ENCODE measurements at places on chromosomes 1 and 21.

DNA sequence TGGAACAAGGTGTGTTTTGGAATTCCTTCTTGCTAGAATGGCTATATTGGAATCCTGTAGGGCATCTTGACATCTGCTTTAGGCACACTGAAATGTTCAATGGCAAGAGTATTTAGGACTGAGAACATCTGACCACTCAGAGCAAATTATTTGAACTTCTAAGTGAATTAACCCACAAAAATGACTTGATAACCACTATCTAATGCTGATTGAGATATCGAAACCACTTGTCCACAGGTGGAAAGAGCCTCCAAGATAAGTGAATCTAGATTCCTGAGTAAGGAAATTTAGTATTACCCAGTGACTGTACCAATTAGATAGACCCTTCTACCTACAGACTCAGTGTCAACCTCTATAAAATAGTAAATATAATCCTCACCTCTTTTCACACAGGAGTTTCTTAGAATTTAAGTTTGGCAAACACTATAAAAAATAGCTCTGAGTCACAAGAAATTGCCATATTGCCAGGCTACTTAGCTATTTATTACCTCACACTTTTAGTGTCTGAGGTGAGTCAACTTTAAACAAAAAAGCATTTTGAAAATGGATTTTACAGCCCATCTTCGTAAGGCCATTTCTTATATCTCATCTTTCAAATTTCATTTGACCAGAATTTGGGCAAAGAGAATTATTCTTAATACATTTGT lies 421.8 kb downstream of the PTBP2 start:
- DNase-seq: peak; percentile 51

GRCh38 chr1:36224537-36225282 lies 467 bp downstream of the THRAP3 start:
- DNase-seq: peak; percentile 89

- DNase-seq: no peak
These were observed 8.4 kb downstream of the DMRTA2 start for GRCh38 chr1:50414853-50415234.

- DNase-seq: peak; percentile 48
These were observed 568 bp downstream of the TRIM45 start for GRCh38 chr1:117120774-117121588.

DNA sequence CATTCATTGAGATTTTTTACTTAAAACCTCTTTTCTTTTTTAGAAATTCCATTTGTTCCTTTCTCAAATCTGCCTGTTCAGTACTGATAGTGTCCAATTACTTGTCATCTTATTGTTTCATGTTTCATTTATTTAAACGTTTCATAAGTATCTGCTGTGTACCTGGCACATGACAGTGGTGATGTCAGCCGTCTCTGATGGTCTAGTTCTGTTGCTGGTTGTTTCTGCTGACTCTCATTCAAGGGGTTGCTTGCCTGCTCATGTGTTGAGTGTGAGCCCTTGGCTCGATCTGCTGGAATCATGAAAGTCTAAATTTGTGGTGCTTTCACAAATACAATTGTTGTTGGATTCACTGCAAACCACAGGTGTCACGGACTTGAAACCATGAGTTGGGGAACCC lies 25.5 kb upstream of the C2CD2 start:
- no peak for DNase-seq

GRCh38 chr1:8746554-8746953 lies 70.9 kb downstream of the RERE start:
- peak; percentile 8 for DNase-seq

DNA sequence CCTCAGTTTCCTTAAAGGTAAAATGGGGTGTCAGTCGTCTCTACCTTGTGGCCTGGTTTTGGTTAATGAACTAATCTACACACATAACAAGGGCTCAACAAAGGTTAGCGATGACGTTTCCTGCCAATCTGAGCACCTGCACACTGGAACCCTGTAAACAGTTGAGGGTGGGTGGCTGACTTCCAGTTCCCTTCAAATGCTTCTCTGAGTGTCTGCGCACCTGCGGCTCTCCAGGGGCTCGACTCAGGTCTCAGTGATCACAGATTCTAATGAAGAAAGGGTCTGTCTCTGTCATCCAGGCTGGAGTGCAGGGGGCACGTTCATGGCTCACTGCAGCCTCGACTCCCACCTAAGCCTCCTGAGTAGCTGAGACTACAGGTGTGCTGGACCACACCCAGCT lies 3.3 kb upstream of the AGPAT3 start:
- no peak for DNase-seq

DNA sequence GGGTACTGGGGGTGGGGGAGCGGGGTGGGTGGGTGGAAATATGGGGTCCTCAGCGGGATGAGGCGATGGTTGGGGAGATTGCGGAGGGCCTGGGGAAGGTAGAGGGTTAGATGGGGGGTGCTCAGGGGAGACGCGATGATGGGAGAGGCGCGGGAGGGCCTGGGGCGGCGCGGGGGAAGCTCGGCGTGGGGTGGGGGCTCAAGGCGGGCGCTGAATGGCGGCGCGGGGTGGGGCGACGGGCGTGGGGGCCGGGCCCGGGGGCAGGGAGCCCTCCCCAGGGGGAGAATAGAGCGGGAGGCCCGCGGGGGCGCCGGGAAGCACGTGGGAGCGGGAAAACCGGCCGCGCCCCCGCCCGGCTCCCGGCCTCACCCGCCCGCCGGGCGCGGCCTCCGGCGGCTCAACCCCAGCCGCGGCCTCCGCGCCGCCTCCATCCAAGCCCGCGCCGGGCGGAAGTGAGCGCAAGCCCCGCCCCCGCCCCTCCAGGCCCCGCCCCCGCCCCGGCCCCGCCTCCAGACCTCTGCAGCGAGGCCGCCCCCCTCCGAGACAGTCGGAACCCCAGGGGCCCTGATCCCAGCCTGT lies at the start of gene FAAP20:
FAAP20 (minus strand) TSS at position 454 of the 579 bp plus-strand sequence; CDS start at position 431, 23 bp downstream.
- peak; percentile 54 for DNase-seq

GRCh38 chr1:208980605-208981004 lies 602.9 kb upstream of the CAMK1G start:
- DNase-seq: no peak

DNA sequence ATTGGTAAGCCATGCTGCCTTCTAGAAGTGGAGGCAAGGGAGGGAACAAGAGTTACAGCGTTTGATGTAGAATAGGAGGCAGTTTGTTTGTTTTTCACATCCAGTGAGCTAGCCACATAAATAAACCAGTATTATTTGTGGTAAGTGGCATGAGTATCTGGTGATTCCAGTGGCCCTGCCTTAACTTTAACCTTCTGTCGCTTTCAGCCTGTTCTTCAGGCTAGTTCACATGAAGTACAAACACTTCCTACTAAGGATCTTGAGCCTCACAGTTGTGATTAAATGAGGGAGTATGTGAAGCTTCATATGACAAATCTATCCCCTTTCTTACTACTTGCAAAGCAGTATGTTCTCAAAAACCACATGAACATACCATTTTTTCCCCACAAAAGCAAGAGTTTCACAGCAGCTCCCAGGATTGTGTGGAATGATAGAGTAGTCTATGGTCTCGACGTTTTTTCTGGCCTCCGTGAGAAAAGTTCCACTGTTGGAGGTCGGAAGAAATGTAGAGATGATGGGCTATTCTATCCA lies 59.5 kb downstream of the PHACTR4 start:
- no peak for DNase-seq

DNA sequence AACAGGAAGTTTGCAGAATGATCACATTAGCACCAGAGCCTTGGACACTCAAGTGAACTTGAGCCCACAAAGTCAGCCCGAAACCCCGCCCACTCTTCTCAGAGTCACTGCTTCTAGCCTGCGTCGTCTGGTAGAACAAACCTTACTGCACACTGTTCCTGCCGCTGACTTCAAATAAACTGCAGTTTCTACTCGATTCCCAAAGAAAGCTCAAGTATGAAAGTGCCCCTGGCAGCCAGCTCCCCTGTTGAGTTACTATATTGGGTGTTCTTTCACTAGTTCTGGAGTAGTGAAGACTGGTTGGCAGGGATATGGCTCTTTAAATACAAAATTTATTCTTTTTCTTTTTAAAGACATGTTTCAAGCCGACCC lies 164.7 kb downstream of the GALNT2 start:
- no peak for DNase-seq

DNA sequence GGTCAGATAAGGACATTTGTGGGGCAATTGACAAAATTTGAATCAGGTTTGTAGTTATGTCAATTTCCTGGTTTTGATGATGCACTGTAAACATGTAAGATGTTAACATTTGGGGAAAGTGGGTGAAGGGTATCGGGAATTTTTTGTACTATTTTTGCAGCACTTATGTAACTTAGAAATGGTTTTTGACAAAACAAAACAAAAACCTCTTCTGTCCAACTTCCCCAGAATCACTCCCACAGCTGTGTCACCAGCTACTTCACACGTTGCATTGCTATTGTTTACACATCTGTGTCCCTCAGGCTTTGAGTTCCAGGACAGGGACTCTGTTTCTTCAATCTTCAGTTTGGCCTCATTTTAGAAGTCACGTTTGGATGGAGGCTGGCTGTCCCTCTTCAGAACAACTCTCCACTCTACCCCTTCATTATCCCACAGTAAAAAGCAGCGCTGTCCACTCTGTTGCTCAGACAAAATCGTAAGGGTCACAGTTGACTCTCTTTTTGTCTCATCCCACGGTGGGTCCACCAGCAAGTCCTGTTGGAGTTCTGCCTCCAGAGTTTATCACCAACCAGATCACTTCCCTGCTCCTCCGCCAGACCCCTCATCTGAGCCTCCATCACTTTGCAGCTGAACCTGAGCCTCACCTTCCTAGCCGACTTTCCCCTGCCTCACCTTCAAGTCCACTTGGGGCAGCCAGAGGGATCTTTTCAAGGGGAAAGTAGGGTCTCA lies 63.2 kb downstream of the NENF start:
- DNase-seq: no peak

GRCh38 chr1:42877380-42877779 lies 31.0 kb downstream of the ZNF691 start:
- DNase-seq: no peak

GRCh38 chr1:145988773-145989172 lies 7.6 kb downstream of the TXNIP start:
- DNase-seq: no peak

- no peak for DNase-seq
These were observed 27.7 kb downstream of the VASH2 start for GRCh38 chr1:212977781-212978645.

- no peak for DNase-seq
These were observed 22.0 kb upstream of the DISP3 start for GRCh38 chr1:11456965-11457364.

DNA sequence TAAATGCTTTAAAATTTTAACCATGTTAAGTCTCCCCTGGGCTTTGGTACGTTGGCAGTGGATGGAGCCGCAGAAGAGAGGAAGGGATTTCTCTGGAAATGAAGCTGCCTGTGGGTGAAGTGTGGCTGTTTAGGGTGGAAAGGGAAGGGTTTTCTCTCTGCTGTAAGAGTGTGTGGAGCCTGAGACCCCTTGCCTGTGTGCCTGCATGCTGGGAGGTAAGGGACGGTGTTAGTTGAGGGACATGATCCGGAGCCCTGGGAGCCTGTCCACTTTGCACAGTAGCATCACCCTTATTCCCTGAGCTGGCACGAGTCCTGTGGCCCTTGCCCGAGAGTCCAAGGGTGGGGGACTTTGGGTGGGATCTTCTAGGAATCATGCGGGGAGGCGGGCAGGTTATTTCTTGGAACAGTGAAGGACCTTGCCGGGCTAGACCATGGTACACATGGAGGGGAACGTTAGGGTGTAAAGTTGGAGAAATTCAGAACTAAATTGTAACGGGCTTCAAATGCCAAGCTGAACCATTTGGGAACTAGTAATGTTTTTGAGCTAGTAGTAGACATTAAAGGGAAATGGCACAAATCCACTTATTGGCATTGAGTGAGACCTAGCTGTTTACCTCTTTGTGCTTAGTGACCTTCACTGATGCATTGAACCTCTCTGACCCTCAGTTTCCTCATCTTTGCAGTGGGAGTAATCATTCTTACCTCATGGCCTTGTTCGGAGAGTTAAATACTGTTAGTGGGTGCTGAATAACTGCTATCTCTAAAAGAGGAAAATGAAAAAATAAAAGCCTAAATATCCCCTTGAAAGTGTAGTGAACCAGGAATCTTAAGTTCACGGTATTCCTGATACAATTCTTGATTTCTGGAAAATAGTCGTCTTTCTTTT lies 3.5 kb downstream of the GALNT2 start:
- no peak for DNase-seq

DNA sequence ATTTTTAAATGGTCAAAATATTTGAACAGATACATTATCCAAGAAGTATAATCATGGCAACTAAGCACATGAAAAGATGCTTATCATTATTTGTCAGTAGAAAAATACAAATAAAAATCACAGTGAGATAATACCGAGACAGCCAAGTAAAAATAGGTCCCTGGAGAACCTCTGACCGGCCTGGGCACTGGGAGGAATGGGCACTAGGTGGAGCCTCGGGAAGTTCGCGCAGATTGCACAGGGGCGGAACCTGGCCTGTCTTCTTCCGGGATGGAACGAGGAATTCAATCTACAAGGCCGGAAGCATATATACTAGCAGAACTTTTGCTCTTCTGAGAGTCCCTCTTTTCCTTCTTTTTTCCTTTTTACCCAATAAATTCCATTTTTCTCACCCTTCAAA lies 148.5 kb upstream of the CHRM3 start:
- DNase-seq: no peak

GRCh38 chr1:57218487-57219079 lies 205.3 kb downstream of the DAB1 start:
- DNase-seq: no peak

- no peak for DNase-seq
These were observed 39.9 kb downstream of the KCNC4 start for GRCh38 chr1:110250008-110250407.

GRCh38 chr1:161131523-161132409 lies 701 bp downstream of the DEDD start:
- DNase-seq: peak; percentile 29

DNA sequence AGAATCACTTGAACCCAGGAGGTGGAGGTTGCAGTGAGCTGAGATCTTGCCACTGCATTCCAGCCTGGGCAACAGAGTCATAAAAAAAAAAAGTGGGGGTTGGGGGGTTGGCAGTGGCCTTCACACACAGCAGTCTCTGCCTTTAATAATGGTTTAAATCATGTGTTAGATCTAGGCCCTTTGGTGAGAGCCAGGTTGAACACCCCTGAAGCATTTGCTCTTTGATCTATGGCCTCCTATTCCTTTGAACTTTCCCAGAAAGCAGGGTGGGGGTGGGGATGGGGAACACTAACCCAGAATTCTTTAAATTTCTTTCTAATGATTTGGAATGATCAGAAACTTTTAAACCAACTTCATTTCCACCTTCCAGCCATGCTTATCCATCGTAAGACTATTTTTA lies 313.0 kb downstream of the KIF26B start:
- no peak for DNase-seq

- DNase-seq: no peak
These were observed 7.1 kb downstream of the MEX3A start for GRCh38 chr1:156075162-156075561.

DNA sequence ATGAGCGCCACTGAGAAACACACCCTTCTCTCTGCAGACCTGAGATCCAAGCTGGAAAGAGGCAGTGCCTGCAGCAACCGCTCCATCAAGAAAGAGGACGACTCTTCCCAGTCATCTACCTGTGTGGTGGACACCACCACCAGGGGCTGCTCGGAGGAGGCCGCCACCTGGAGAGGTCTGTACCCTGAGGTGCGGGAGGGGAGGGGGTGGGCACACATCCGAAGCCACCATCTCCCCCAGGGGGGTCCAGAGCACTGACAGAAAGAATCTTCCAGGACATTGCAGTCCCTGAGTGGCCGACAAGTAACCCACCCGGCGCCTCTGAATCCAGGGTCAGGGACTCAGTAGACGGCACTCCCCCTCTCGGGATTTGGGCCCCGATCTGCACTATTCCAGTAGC lies 23.0 kb downstream of the TMEM201 start:
- DNase-seq: no peak
